ENCODE measurements at places on chromosomes 5 and 9.

GRCh38 chr5:119333421-119333851, 22.4 kb upstream of the TNFAIP8 start:
- no peaks in the 10 kb centered on the region for H3K27me3 ChIP-seq
- no peak overlapping the region for H3K27ac ChIP-seq
- H3K4me3 ChIP-seq, result no peak overlapping the region
- no peaks in the 10 kb centered on the region for H3K4me1 ChIP-seq
- no peaks in the 10 kb centered on the region for H3K36me3 ChIP-seq
- DNase-seq, result no peak

DNA sequence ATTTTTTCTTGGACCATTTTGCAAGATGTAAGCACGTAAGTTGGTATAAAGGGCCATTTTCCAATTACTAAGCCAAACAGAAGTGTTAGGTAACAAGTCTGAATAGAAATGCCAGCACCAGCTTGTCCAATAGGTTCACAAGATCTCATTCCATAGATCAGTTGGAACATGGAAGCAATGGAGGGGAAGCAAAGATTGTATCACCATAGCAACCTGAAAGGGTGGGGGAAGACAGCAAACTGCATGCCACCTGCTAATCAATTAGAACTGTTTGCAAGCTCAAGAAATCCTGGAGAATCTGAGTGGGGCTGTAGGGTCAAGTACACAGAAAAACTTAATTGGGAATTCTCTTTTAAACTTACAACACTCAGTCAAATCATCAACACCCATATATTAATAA, 264.9 kb upstream of the EFNA5 start:
- no peak for DNase-seq
- H3K4me3 ChIP-seq, result no peak overlapping the region
- no peaks in the 10 kb centered on the region for H3K27me3 ChIP-seq
- no peaks in the 10 kb centered on the region for H3K36me3 ChIP-seq
- H3K27ac ChIP-seq, result no peak overlapping the region
- H3K4me1 ChIP-seq, result no peaks in the 10 kb centered on the region

DNA sequence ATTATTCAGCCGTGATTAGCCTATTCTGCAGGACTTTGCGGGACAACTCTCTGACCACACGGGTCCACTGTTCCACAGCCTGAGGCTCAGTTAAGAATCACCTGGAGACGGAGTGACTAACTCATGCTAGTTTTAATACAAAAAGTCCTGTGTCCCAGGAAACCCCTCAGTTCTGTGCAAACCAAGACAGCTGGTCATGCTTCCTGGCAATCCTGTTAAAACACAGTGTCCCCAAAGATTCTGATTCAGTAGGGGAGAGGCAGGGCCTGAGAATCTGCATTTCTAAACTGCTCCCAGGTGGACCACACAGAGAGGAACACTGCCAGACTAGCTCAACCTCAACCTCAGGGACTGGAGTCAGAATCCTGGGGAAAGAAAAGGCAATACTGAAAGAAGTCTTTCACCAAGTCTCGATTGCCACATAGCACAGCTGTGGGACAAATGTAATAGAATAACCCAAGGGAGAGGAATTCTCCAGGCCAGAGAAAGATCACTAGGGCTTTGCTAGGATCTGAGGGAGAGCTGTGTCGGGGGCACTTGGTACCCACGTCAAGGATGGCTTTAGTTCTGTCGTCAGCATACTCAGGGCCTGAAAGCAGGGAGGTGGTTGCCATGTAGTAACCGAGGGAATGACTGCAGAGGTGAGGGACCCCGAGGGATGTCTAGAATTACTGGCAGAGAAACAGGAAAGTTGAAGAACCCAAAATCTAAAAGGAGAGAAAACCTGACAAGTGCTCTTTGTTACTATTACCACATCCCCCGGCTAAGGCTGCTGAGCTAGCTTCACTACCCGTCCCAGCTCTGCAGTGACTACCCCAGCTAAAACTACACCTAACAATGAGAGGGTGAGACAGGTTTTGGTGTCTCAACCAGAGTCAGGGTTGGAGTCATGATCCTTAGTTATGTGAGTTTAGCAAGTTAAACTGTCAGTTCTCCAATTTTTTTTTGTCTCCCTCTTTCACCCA, 8.6 kb downstream of the SUSD1 start:
- peak; percentile 54 for DNase-seq
- H3K27me3 ChIP-seq, result no peaks in the 10 kb centered on the region
- no peak overlapping the region for H3K27ac ChIP-seq
- H3K4me3 ChIP-seq, result no peak overlapping the region
- peaks cover 9% of the 10 kb centered on the region for H3K4me1 ChIP-seq

- H3K4me1 ChIP-seq, result peaks cover 22% of the 10 kb centered on the region
- peak overlapping the region; percentile 96 for H3K4me3 ChIP-seq
- H3K36me3 ChIP-seq, result peaks cover 3% of the 10 kb centered on the region
- no peak for DNase-seq
- H3K27me3 ChIP-seq, result no peaks in the 10 kb centered on the region
Measured at GRCh38 chr9:127423476-127423933, 677 bp upstream of the ZNF79 start.

DNA sequence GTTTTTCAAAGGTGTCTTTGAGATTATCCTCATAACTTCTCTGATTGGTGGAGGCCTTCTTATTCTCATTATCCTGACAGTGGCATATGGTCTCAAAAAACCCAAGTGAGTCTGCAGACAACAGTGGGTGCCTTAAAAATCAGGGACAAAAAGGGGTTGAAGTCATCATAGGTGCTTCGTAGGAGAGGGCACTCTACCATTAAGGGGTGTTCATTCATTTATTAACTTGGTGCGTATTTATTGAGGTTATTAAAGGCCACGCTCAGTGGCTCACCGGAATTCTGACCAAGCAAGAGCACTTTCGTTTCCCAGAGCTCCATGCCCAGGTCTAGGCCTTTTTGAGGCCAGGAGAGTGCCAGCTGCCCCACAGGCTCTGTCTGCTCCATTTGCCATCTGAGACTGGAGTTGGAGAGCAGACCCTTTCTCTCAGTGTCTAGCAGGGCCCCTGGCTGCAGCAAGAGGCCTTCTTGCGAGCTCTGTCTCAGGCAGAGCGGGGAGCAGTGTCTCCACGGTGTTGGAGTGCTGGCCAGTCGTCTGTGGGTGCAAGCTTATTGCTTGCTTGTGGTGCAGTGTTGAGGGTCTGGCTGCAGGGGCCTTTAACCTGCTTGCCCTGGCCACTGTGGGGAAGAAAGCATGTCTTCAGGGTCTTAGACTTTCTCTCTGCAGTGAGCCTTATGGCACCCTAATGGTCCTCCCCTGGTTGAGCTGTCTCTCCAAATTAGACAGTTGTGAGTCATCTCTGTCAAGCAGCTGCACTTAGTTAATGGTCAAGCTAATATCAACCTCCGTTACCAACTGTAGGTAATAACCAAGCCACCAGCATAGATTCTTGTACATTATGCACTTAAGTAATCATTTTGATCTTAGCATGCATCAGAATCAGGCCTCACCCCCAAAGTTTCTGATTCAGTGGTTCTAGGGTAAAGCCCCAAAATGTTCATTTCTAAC, 62.6 kb downstream of the IL31RA start:
- no peak overlapping the region for H3K4me3 ChIP-seq
- no peaks in the 10 kb centered on the region for H3K36me3 ChIP-seq
- no peaks in the 10 kb centered on the region for H3K27me3 ChIP-seq

DNA sequence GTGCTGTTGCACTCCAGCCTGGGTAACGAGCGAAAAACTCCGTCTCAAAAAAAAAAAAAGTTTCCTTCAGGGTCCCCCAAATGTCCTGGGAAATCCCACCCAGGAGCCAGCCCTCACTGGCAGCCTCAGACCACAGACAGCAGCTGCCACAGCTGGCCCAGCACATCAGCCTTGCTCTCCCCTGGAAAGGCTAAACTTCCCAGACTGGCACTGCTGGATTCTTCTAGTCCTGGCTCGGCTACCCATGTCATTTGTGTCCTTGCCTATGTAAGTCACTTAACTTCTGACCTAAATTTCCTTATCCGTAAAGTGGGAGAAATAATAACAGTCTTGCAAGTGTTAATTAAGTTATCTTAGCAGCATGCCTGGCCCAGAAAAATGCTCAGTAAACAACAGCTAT, 8.6 kb upstream of the PRRC2B start:
- H3K4me1 ChIP-seq, result peaks cover 48% of the 10 kb centered on the region
- no peak overlapping the region for H3K4me3 ChIP-seq
- H3K27me3 ChIP-seq, result no peaks in the 10 kb centered on the region

DNA sequence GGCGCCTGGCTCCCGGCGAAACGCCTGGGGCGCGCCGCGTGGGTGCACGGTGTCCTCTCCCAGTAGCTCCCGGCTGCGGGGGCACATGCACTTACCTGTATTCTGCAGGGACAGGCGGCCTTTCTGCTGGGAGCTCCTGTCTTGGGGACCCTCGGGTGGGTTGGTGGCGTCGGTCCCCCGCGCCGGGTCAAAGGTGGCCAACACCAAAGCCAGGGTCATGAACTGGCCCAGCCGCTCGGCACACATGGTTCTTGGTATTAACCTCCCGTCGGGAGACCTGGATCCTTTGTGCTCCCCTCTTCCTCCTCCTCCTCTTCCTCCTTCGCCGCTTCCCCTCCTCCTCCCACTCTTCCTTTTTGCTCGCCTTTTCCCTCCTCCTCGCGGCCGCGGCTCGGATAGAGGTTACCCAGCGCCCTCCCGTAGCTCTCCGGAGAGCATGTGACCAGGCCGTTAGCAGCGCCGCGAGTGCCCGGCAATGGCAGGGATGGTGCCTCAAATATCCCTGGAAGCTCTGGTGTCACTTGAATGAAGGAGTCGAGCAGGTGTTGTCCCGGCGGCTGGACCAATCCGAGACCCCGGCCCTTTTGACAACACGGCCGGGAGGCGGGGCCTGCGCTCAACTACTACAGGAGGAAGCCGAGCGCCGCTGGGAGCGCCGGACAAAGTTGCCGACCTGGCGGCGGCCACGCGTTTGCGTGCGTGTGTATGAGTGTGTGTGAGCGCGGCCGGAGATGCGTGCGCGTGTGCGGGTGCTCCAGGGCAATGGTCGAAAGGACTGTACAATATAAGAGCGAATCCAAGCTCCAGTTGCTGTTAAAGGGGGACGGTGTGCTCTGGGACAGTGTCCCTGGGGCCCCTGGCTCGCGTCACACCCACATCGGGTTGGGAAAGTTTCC, at the start of gene STC2:
Gene STC2 (minus strand): TSS at position 467 of the 896 bp plus-strand sequence. CDS start 221 bp downstream, at position 246.
- peak within 1 kb of the TSS; percentile 65 for H3K4me3 ChIP-seq
- peak; percentile 93 for DNase-seq
- no peaks in the 10 kb centered on the region for H3K36me3 ChIP-seq
- H3K4me1 ChIP-seq, result peaks cover 52% of the 10 kb centered on the region
- peaks cover 56% of the 10 kb centered on the region for H3K27me3 ChIP-seq

- H3K27ac ChIP-seq, result no peak overlapping the region
- H3K36me3 ChIP-seq, result peaks cover 2% of the 10 kb centered on the region
- no peak overlapping the region for H3K4me3 ChIP-seq
Measured at GRCh38 chr9:131411719-131412681, 18.1 kb downstream of the PRRC2B start.

GRCh38 chr9:518540-518939, 303.9 kb downstream of the DOCK8 start:
- H3K4me1 ChIP-seq, result no peaks in the 10 kb centered on the region
- no peak overlapping the region for H3K27ac ChIP-seq
- H3K36me3 ChIP-seq, result no peaks in the 10 kb centered on the region
- no peak for DNase-seq

GRCh38 chr9:129163753-129164152, 14.3 kb downstream of the IER5L start:
- H3K4me1 ChIP-seq, result peaks cover 32% of the 10 kb centered on the region
- peak overlapping the region; percentile 87 for H3K27ac ChIP-seq
- H3K4me3 ChIP-seq, result no peak overlapping the region
- peaks cover 2% of the 10 kb centered on the region for H3K36me3 ChIP-seq

Data from muscle of leg (tissue), 16 donors.